ENCODE measurements at places on chromosomes 11 and 22.

DNA sequence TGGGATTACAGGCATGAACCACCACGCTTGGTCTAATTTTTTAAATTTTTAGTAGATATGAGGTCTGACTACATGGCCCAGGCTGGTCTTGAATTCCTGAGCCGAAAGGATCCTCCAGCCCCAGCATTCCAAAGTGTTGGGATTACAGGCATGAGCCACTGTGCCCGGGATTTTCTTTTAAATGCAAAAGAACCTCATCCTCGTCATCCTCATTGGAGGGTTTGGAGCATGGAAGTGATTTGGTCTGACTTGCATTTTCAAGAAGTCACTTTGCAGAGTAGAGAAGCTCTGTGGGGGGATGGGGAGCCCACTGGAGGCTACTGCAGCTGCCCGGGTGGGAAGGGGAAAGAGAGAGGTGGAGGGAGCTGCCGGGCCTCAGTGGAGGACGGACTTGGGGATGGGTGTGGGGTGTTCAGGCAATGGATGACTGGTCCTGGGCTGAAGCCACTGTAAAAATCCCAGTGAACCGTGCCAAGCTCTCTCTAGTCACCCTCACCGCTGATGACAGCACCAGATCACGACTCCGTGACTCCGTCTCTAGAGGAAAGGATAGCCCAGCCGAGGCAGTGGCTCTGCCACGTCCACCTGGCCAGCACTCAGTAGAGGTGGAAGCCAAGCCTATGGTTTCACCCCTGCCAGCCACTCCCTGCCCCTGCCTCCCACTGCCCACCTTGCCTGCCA is 32.8 kb upstream of the SLC22A12 start:
- DNase-seq, result no peak

GRCh38 chr22:43313890-43314474 is 29.2 kb downstream of the SCUBE1 start:
- no peak for DNase-seq

DNA sequence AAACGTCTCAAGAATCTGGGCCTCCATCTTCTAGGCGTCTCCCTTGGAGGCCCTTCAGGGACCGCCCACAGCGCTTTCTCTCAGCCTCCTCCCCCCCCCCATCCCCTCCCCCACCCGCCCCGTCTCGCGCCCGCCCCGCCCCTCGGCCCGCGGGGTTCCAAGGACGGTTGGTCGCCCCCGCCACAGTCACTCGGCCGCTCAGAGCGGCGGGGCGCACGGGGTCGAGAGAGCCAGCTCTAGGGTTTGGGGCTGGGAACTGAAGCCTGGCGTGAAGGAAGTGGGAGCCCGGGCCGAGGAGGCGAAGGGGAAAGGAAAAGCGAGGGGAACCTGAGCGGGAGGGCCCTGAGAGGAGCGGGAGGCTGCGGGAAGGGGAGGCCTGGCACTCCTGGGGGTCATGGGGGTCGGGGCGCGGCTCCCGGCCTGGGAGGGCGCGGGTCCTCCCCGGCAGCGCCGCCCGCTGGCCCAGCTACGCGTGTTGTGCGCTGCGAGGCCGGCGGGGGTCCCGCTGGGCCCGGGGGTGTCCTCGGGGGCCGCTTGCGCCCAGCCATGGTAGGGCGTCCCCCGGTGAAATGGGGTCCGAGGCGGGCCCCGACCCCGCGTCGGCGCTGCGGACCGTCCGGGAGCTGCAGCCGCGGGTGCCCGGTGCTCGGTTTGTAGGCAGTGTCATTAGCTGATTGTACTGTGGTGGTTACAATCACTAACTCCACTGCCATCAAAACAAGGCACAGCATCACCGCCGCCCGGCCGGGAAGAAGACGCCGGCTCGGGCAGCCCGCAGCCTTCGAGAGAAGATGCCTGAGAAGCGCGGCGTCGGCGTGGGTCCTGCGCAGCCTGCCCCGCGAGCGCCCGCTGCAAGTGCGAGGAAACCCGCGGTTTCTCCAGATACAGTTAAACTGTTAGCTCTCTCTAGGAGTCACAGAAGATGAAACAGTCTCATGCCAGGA is at the start of gene BTG4:
BTG4 (minus strand) TSS at position 91 of the 944 bp plus-strand sequence. CDS start 13,610 bp downstream, outside the sequence.
- peak; percentile 4 for DNase-seq

- no peak for DNase-seq
Measured at GRCh38 chr22:29092243-29092642, 19.4 kb downstream of the KREMEN1 start.

GRCh38 chr11:8661001-8661795 is 21.3 kb downstream of the TRIM66 start:
- no peak for DNase-seq

DNA sequence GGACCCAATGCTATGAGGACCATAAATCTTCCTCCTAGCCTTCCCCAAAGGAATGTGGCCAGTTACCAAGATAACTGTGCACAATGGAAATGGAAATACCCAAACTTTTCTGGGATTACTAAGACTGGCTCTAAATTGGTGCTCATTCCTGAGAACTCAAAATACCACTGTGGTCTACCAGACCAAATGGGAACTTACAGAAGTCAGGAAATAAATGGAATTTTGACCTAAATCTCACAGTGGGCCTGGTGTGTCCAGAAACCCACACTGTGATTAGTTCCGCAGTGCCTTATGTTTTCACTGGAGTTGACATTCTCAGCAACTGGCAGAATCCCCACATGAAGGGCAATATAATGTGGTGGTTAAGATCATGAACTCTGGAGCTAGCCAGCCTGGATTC is 99.4 kb upstream of the ZC3H12C start:
- DNase-seq, result no peak

- no peak for DNase-seq
Measured at GRCh38 chr11:74269161-74269811, 42.2 kb downstream of the P4HA3 start.

DNA sequence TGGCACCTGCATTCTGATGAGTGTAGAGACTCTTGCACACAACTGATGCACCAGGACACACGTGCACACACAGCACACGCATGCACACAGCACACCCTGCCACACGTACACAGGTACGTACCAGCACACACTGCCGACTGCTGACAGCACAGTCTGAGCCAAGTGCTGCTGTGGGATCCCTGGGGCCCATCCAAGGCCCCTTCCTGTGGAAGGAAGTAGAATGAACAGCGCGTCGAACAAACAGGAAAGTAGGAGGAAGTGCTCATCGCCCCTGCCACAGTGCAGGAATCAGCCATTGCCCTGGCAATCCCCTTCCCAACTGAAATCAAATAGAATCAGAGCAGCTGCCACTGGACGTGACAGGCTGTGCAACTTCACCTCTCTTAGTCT is 57.9 kb downstream of the CD82 start:
- no peak for DNase-seq

- peak; percentile 52 for DNase-seq
Measured at GRCh38 chr11:76807206-76807875, 24.2 kb downstream of the TSKU start.

- no peak for DNase-seq
Measured at GRCh38 chr11:19711911-19712280, 741 bp upstream of the NAV2 start.

- DNase-seq, result no peak
Measured at GRCh38 chr11:100581318-100581717, 105.8 kb upstream of the ARHGAP42 start.

- DNase-seq, result no peak
Measured at GRCh38 chr11:17543574-17544180, 539 bp downstream of the USH1C start.

GRCh38 chr11:118572981-118573550 is 857 bp downstream of the ARCN1 start:
- DNase-seq, result no peak

- no peak for DNase-seq
Measured at GRCh38 chr11:128497061-128497775, 90.1 kb downstream of the ETS1 start.

- no peak for DNase-seq
Measured at GRCh38 chr22:24086310-24086709, 75.2 kb downstream of the CABIN1 start.

DNA sequence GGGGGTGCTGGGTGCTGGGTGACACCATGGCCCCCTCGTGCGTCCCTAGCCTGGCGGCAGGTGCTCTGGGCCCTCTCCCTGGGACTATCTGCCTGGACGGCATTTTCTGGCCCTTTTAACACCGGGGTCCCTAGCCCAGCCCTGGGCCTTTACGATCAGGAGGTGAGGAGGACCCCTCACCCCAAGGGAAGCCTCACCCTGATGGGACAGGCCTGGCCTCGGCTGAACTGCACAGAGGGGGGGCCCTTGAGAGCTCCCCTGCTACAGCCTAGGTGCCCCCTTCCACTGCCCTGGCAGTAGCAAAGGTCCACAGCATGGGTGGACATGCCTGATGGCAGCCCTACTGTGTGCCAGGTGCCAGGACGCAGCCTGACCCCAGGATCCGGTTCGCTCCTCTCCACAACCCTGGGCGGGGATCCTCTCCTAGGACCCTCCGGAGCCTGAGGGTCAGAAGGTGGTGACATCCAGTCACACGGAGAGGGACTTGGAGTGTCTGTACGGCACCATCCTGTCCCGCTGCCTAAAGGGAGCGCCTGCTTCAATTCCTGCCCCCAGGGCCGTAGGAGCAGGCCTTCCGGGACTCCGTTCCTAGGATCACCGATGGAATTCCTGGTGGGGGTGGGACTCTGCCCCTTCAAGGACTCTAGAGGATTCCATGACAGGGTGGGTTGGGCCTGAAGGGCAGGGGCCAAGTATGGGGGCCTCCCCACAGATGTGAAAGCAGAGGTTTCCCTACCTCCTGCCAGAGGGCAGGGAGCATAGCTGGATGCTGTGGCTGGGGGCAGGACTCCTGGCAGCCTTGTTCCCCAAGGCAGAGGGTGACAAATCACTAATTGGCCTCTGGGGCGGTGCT is 33.0 kb upstream of the TH start:
- no peak for DNase-seq

DNA sequence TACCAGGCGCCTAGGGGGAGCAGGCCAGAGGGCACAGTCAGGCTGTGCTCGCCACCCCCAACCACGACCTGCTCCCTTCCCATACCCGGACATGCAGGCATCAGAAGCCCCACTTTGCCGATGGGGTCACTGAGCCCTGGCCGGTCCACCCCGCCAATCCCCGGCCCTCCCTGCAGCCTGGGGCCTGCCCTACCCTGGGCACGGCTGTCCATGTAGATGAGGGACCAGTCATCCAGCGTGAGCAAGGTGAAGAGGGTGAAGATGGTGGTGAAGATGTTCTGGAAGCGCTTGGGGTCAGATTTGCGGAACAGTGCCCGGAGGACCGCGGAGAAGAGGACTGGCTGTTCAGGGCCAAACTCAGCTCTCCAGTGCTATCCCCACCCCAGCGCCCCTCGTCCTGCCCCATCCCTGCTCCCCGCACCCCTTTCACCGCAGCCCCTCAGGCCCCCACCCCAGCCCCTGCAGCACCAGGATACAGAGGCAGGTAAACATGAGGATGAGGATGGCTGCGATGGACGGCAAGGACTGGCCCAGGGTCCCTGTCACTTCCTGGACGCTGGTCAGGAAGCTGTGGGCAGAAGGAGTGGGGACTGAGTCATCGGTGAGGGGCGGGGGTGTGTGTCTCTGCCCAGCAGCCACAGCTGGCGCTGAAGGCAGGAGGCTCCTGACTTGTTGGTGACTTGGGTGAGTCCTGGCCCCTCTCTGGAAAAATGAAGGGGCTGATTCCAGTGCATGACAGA is 5.5 kb downstream of the CATSPER1 start:
- DNase-seq, result no peak

DNA sequence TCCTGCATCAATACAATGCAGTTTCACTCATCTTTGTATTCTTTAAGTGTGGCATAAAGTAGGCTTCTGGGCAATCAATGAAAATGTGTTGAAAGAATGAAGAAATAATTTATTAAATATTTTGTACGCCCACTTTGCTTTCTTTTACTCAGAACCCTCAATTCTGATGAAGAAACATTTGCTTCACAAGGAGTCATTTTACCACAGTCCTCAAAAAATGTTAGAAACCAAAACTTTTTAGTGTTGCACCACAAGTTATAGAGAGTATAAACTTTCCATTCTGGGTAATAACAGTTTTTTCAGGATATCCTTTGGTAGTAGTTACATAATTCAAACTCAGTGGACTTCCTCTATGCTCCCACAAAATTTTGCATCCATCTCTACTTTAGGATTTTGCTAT is 360.5 kb downstream of the DLG2 start:
- DNase-seq, result no peak

DNA sequence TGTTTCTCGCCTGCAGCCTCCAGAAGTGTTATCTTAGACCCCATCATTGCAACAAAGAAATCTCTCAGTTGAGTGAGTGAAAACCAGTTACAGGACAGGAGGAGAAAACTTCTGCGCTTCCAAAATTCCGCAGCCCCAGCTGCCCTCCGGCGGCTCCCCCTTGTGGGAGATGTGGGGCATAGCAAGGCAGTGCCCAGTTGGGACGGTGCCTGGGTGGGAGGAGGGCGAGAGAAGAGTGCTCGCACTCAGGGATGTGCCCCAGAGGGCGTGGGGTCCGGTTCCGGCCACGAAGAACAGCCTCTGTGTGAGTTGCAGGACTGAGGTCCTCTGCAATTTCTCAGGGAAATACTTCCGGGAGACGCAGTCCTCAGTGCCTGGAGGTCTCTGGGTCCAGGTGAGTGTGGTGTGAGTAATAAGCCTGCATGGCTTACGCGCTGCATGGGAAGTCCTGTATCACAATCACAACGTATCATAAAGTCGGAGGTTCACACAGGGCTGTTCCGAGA is 87.0 kb upstream of the BLID start:
- peak; percentile 2 for DNase-seq

GRCh38 chr22:29478326-29479276 is 1.4 kb upstream of the NEFH start:
- no peak for DNase-seq

- no peak for DNase-seq
Measured at GRCh38 chr22:28710576-28711191, 30.9 kb downstream of the CHEK2 start.

GRCh38 chr11:2990617-2991451 is 1.3 kb downstream of the NAP1L4 start:
- no peak for DNase-seq

DNA sequence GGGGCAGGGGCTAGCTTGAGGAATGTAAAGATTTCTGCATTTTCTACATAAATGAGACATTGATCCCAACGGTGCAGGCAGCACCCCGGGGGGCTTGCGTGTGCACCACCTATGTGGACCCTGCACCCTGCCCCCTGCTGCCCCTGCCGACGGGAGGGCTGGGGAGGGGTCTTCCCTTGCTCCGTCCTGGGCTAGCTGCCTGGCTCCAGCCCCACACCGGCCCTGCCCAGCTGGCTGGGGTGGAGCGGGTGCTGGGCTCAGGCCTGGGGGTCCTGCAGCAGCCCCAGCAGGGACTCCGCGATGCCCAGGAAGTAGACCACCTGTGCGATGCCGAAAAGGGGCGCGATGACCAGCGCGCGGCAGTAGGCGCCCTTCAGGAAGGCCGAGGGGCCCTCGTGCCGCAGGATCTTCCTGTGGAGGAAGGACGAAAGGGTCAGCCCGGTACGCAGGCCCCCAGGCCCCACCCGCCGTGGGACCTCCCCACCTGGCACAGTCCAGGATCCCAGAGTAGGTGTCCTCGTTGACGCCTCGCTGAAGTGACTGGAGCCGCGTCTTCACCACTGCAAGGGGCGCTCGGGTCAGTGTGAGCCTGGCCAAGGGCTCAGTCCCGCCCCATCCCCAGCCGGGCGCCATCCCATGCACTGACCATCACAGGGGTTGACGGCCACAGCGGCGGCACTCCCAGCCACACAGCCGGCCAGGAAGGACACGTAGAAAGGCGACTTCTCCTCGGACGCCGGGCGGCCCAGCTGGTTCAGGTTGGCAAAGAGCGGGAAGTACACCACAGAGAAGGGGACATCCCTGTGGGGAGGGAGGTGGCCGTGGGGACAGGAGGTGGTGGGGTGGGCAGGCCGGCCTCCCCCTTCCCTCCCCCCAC is 2.0 kb upstream of the CEND1 start:
- DNase-seq, result no peak

All from stimulated activated CD8-positive, alpha-beta memory T cell treated with anti-CD3 and anti-CD28 coated beads, Interleukin-15, amount 100 ng/mL, for 24 hours (primary cell).